ENCODE measurements at places on chromosomes 16 and 17.

- no peak for DNase-seq
These were observed 1.1 kb upstream of the CYLD start for GRCh38 chr16:50740736-50741135.

- DNase-seq: peak; percentile 99
These were observed 117.4 kb downstream of the HIC1 start for GRCh38 chr17:2172077-2172851.

GRCh38 chr17:16918443-16918842, 53.5 kb downstream of the TNFRSF13B start:
- no peak for DNase-seq

- peak; percentile 0 for DNase-seq
These were observed 468.8 kb upstream of the KIF2B start for GRCh38 chr17:53353919-53354351.

GRCh38 chr17:17924131-17924856, 47.9 kb downstream of the TOM1L2 start:
- DNase-seq: peak; percentile 77

- DNase-seq: no peak
These were observed 826 bp downstream of the UNC119 start for GRCh38 chr17:28551421-28552175.

- no peak for DNase-seq
These were observed 22.8 kb downstream of the CPNE2 start for GRCh38 chr16:57115168-57115513.

- no peak for DNase-seq
These were observed 1.8 kb downstream of the SRCIN1 start for GRCh38 chr17:38603786-38604478.

- DNase-seq: no peak
These were observed 254.4 kb upstream of the CCL2 start for GRCh38 chr17:34000639-34001038.

GRCh38 chr17:45334701-45335677, 18.2 kb upstream of the MAP3K14 start:
- no peak for DNase-seq

- no peak for DNase-seq
These were observed 29.9 kb downstream of the KCNJ16 start for GRCh38 chr17:70104791-70105523.

DNA sequence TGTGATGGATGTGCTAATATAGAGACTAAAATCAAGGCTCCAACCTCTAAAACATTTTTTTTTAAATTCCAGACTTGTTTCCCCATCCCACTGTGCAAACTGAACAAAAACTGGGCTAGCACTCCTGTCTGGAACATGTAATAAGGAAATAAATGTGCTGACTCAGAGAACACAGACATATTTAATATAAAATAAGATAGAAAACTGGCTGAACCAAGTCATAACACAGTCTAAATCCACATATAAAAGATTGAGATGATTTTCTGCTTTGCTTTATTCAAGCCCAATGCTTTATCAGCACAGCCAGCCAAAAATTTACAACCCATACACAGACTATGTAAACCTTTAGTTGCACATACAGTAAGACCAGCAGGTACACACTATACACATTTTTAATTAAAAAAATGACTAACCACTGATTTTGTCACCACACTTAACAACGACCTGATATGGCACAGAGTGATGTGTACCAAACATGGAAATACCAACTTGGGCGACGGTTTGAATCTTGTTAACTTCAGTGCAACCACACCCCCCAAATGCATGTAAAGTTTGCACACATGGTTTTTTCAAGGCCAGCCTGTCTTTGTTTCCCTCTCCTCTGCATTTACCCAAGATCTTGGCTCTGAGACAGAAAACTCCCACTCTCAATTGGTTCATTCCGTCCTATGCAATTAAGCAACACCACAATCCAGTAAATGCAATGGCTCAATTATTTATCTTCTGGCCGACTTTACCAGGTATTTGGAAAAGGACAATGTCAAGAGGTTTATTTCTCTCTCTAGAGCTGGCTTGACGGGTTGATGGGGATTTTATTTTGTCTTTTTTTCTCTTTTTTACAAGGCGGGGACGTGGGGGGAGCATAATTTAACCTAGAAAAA, 1.2 kb downstream of the STAT3 start:
- DNase-seq: peak; percentile 65

- no peak for DNase-seq
These were observed 200.1 kb upstream of the GSE1 start for GRCh38 chr16:85412911-85413520.

GRCh38 chr16:20674684-20675487, 22.6 kb downstream of the ACSM1 start:
- DNase-seq: no peak

DNA sequence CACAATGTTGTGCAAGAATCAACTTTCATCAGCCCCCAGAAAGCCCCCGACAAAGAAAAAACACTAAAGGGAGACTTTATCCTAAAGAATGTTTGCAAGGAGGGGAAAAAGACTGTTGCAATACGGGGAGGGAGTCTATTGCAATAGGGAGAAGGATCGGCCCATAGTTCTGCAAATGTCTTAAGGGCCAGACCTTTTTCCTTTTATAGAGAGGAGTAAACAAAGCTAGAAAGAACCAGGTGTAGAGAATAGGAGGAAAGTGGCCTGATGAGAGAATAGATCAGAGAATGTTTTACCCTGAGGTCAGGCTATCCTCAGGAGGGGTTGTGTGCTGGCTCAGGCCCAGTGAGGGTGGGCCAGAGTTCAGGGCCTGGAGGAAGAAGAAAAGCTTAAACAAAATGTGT, 8.7 kb upstream of the CAVIN1 start:
- DNase-seq: peak; percentile 44

DNA sequence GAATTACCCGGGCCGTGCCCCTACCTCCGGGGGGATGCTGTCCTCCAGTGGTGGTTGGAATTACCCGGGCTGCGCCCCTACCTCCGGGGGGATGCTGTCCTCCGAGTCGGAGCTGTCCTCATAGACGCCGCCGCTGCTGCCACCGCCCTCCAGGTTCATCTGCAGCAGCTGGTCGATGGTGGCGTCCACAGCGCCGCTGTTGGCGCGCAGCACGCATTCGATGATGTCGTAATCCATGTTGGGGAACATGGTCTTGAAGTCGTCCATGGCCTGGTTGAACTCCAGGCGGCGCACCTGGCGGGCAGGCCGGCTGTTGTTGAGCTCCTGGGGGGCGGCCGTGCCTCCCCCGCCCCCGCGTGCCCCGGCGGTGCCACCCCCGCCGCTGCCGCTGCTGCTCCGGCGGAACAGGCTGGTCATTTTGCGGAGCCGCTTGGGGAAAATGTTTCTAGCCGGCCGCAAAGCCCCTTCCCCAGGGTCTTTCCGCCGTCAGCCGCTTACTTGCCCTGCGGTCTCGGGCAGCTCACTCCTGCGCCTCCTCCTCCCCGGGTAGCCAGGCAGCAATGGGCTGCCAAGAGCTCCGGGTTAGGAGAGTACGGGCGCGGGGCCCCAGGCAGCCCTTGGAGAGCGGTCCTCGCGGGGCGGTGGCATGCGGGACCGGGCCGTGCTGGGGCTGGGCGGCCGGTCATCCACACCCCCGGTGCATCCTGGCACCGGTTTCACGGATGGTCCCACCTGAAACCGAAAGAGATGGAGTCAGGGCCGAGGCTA, 35.5 kb upstream of the MRPS23 start:
- DNase-seq: no peak

DNA sequence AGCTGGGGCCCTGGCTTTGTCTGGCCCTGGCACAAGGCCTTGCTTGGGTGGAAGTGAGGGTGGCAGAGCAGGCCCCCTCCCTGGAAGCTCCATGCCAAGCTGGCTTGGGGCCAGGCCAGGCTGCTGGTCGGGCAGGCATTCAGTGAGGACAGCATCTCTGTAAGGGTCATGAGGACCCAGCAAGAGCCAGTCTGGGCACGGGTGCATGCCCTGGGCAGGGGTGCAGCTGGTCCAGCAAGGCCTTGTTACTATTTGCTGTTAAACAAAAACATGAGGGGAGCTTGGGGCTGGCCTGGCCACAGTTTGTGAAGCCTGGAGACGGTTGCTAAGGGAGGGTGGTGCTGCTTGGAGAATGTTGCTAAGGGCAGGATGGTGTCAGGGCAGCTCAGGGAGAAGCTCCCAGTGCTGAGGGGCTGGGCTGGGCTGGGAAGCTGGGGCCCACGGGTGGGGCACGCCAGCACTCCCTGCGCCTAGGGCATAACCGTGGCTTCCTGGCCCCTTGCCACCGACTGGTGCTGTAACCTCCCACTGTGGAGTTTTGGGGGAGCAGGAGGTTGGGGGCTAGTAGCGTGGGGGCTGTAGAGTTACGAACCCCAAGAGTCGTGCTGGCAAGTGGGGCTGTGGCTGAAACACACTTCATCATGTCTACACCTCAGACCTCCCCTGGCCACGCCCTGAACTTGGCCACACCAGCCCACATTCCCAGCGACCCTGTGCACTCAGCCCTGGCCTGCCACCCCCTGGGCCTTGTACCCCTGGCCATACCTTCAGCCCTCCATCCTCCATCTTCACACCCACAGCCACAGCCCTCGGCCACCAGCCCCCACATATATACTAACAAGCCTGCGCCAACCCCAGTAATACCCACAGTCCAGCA, 1.6 kb downstream of the TPPP3 start:
- DNase-seq: no peak

- DNase-seq: peak; percentile 20
These were observed 14.4 kb downstream of the GUCY2D start for GRCh38 chr17:8016632-8017424.

DNA sequence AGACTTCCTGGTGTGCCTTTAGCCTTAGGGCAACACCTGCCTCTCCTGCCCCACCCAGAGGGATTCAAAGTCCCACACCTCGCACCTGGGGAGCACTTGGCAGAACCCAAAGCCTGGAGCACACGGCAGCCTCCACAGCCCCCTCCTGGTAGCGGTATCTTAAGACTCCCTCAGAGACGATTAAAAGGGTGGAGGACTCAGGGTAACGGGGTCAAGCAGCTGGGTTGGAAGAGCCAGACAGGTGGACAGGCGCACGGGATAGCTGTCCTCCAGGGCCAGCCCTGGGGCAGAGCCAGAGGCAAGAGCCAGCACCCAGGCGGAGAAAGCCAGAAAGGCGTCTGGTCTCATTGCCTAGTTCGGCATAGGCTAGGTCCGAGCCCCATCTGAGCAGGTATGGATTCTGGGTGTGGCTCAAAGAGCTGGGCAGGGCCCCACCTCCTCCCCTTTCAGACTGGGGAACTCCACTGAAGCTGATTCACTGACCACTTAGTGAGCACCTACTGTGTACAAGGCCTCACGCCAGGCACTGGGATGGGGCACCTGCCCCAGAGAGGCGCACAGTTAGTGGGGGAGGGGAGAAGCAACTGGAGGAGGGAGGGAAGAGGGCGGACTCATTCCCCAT, 55.0 kb upstream of the MEAK7 start:
- DNase-seq: no peak

DNA sequence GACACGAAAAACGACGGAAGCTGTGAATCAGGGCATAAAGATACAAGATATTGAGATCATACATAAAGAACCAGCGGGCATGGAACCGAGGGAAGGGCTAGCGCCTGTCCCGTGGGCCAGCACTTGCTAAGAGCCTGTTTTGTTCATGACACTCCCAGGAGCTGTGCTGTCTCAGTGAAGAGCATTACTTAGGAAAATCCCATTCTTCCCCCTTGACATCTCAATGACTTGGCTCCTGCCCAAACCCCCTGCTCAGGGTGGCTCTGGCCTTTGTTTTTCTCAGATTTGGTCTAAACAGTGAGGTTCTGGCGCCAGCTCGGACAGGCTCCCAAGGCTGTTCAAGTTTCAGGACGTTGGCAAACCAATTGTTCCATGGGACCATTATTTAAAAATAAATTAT, 79.1 kb upstream of the SEC14L1 start:
- no peak for DNase-seq

- DNase-seq: no peak
These were observed 26.0 kb downstream of the TMEM204 start for GRCh38 chr16:1559446-1559975.

- no peak for DNase-seq
These were observed 594 bp downstream of the MAPK8IP3 start for GRCh38 chr16:1706386-1707192.

DNA sequence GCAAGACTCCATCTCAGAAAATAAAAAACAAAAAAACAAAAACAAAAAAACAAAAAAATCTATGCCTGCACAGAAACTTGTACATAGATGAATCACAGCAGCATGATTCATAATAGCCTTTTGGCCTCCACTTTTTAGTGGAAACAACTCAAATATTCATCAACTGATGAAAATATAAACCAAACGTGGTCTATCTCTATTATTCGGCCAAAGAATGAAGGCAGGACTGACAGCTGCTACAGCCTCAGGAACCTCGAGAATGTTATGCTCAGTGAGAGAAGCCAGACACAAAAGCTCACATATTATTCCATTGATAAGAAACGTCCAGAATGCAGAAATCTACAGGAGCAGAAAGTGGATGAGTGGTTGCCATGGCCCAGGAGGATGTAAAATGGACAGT, 19.8 kb downstream of the PPL start:
- DNase-seq: peak; percentile 59

DNA sequence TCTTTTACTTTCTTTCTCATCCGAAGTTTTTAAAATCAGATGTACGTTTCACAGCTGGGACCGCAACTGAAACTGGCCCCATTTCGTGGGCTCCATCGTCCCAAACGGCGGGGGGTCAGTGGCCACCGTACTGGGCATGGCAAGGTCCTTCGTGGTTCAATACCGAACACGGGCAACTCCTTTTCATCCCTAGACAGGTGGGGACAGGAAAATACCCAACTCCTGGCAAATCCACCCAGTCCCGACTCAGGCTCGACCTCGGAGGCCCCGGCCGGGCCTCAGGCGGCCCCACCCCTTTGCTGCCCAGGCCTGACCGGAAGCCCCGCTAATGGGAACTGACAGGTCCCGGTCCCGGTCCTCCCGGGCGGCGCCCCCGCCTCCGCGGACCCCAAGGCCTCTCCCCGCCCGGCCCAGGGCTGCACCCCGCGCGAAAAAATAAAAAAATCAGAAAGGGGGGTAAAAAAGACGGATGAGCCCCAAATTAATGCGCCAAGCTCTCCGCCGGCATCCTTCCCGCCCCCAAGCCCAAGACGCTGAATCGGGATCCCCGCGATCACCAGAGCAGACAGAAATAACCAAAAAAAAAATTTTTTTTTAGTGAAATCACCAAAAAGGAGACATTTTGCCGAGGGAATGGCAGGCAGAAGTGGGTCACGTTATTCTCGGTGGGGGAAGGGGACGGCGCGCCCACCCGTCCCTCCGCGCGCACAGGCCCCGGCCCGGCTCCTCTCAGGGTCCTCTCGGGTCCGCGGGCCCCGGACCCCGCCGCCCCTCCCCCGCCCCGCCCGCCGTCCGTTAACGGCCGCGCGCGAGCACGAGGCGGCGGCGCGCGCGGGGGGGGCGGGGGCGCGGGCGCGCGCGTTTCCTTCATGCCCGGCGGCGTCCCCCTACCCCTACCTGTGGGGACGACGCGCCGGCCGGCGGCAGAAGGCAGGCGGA, 562 bp downstream of the ZC3H7A start:
- no peak for DNase-seq

DNA sequence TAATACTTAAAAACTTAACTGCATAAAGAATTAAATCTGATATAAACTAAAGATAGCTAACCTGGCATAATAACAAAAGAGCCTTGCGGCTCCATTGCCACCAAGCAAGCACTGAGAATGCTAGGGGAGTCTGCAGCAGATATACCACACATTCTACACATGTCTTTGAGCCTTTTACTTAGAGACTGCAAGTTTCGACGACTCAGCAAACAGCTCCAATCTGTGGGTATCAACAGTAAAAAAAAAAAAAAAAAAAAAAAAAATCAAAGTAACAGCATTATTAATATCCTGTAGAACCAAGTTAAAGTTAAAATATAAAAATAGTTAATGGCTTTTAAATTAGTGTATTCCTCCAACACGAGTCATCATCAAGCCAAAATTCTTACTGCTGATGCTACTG, 27.8 kb upstream of the INTS2 start:
- no peak for DNase-seq

All from fibroblast of upper back skin (primary cell).